ENCODE measurements at places on chromosomes 4 and X.

GRCh38 chr4:3174371-3175338 is 74.3 kb upstream of the MSANTD1 start:
- DNase-seq = no peak

GRCh38 chr4:70571772-70572171 is 20.3 kb upstream of the AMBN start:
- DNase-seq = no peak

DNA sequence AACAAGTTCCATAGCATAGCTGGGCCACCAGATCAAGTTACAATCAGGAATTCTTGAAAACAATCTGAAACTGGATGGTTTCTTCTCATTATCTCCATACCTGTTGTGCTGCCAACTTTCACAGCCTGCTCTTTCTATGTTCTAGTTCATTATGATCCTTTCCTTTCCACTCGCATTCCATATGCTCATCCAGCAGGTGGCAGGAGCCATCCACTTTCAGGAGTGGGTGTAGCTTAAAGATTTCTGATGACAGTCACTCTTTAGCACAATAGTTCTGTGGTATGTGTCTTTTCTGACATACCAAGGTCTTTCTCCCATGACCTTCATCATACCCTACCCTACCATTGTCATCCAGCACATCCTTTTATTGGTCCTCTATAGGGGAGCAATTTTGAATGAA is 46.4 kb downstream of the PAGE2 start:
- DNase-seq = peak; percentile 42

DNA sequence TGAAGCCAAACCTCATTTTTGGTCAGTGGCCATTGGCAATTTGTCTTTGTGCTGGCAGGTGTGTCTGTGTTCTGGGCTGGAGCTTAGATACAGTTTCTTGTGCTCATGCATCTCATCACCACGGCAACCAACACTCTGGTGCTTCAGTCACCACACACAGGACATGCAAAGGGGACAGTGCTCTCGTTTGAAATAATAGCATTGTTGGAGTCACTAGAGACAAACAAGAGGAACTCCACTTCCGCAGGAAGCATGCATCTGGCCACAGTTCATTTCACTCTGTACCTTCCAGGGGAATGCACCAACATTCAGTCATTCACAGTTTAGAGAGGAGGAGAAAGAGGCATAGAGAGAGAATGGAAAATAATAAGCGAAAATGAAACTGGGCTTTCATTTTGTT is 267.4 kb downstream of the ANK2 start:
- DNase-seq = peak; percentile 25

GRCh38 chrX:123859409-123859845 is 426 bp upstream of the XIAP start:
- DNase-seq = no peak

- DNase-seq = no peak
These were observed 497.5 kb upstream of the IGFBP7 start for GRCh38 chr4:57607566-57608180.

DNA sequence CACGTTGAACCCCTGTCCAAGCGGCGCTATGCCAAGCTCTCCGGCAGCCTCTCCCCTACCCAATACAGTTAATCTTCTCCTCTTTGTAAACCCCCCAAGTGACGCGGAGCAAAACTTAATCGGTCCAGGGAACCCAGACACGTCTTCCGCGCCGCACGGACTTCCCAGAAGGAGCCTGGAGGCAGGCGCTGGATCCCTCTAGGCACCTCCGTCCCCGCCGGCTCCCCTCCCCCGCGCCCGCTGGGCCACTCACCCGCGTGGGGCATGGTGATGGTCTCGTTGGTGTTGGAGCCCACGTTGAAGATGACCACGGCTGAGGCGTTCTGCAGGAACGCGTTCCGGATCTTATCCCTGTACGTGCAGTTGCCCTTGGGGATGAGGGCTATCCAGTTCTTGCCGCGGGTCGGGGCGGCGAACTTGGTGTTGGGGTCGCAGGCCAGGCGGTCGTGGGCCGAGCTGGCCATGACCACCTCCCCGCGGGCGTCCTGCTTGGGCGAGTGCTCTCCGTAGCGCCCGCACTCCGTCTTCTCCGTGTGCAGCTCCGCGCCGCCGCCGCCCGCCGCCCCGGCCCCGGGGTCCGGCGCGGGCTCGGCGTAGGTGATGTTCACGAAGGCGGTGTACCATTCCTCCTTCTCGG is 1.1 kb downstream of the RNF150 start:
- DNase-seq = peak; percentile 49

- no peak for DNase-seq
These were observed 109.5 kb upstream of the ADRA2C start for GRCh38 chr4:3656416-3657356.

GRCh38 chrX:134803060-134803459 is 144.8 kb upstream of the PLAC1 start:
- DNase-seq = no peak

- DNase-seq = no peak
These were observed 4.3 kb upstream of the SHROOM2 start for GRCh38 chrX:9781941-9782340.

- DNase-seq = peak; percentile 19
These were observed 289.3 kb downstream of the BCOR start for GRCh38 chrX:39808471-39808917.

DNA sequence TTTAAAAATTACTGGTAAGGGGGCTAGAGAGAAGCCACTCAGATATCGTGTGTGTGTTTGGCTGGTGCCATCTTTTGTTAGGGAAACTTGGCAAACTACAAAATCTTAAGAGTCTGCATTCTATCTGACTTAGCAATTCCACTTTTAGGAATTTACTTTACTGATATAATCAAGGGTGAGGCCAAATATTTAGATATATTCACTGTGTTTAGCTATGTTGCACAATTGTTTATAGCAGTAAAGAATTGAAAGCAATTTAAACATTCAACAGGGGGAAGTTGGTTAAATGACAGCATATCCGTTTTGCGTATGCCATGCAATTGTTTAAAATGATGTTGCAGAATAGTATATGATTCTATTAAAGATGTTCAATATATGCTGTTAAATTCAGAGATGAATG is 6.4 kb upstream of the HERC3 start:
- no peak for DNase-seq

GRCh38 chr4:47469951-47470350 is 6.4 kb upstream of the COMMD8 start:
- no peak for DNase-seq

Measured in BE2C (cell line).